Stimulated activated CD4-positive, alpha-beta T cell treated with anti-CD3 and anti-CD28 coated beads, Interleukin-1b, Interleukin-23, amount 100 ng/mL, for 1 hour (primary cell): ENCODE measurements at places on chromosomes 4 and X.

- no peak for DNase-seq
Observed at GRCh38 chr4:14908635-14909034, 93.6 kb upstream of the CPEB2 start.

GRCh38 chr4:109701566-109702410 is 1.5 kb downstream of the CASP6 start:
- DNase-seq, result no peak

- no peak for DNase-seq
Observed at GRCh38 chrX:149506349-149506748, 1.2 kb upstream of the IDS start.

DNA sequence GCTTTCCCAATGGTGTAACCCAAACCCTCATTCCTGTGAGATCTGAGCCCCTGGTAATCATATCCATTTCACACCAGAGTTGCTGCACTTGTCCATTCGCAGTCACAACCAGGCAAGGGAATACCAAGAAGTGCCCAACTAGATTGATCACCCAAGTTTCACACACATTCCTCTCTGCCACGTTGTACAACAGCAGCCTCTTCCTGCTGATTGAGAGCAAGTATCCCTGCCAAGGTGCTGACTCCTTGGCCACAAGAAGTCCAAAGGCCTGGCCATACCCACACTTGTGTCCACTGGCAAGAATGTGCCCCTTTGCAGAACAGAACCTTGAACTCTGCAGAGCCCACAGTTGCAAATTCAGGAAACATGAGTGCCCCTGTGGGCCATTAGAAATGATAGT is 6.5 kb upstream of the ACOT9 start:
- DNase-seq, result no peak

DNA sequence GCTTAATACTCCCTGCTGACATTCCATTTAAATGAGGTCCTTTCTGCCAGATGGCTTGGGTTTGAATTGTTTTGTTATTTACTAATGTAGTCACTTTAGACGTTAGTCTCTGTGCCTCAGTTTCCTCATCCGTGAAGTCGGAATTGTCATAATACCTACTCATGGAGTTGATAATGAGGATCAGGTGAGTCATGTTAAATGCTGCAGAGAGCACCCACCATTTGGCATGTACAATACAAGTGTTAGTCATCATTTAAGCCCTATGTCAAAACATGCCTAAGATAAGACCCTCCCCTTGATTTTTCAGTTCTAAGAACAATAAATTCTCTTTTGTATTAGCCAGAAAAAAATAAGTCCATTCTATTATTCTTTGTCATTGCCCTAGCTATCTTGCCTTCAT is 534.8 kb upstream of the HTR2C start:
- DNase-seq, result no peak

- DNase-seq, result no peak
Observed at GRCh38 chr4:148854203-148854602, 412.0 kb upstream of the NR3C2 start.
